ENCODE measurements at places on chromosomes 7 and 10.
A peak's percentile ranks its signal among the peaks of the same experiment; 100 is the strongest.

GRCh38 chr7:31027161-31027965, 24.7 kb upstream of the ADCYAP1R1 start:
- DNase-seq: no peak

DNA sequence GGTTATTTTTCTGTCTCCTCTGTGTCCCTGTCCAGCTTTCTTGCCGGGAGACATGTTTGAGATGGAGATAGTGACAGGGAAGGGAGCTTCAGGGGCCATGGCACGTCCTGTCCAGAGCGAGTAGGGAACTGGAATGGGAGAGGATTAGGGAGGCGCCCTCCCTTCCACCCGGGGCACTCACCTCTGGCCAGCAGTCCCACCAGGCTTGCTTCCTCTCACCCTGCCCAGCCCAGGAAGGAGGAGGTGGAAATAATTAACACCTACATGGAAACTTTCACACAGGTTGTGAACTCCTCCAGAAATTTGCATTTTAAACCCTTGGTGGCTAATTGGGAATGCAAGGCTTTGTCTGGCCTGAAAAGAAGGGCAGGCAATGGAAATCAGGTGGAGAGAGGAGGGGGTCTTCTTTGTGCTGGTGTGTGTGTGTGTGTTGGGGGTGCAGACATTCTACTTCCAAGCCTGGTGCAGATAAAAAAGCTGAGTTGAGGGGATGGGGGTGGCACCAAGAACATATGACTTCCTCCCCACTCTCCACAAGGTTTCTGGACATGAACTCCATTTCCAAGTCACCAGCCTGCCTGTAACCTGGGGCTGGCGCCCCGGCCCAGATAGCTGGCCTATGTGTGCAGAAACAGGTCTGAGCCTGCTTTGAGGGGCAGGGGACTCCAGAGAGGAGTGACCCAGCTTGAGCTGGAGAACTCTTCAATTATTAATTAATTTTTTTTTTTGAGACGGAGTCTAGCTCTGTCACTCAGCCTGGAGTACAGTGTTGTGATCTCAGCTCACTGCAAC, 199.4 kb downstream of the CYP26A1 start:
- DNase-seq: no peak

DNA sequence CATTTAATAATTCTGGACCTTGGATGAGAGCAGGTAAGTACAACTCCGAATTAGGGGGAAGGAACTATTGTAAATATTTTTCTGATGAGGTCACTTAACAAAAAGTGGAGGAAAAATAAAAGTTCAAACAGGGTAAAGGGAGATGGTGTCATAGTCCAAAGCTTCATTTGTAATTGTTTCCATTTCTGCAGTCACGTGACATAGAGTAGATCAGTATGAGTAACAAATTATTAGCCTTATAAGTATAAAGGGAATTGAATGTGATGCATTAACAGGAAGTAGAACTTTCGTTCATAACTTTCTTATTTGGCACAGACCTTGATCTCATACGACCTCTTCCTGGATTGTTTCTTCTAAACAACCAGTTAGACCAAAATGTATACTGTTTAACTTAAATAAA, 347.2 kb upstream of the TPK1 start:
- no peak for DNase-seq

DNA sequence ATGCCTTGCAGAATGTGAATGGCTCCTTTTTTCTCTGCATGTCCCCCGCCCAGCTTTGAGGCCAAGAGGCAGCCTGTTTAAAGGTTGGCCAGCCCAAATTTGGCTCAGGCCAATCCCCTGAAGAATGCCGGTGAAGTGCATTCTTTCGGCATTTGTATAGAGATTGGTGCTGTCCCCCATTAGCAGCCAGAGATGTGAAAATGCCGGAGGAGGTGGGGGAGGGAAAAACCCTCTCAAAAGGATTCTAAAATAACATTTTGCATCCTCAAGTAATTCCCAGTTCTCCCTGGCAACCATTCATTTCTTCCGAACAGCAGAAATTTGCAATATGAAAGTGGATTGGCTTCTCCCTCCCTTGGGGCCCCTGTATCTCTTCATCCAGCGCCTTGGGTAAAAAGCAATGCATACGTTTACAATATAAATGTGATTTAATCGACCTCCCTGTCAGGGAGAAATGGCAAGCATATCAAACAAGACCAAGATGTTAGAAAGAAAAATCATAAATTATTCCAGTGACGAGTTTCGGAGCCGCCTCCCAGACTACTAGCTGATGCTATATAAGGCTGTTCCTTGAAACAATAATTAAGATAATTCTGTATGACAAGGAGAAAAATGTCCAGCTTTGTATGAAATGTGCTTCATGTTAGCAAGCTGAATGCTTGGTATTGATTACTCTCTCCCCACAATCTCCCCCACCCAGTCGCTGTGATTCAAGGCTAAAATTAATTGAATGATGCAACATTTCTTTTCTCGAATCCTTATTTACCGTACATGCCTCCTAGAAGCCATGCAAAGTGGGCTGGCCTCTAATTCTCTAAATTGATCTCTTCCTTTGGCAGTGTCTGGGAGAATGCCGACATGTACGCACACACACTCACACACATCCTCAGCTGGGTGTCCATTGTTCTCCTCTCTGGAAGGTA, 323.7 kb downstream of the RPS24 start:
- no peak for DNase-seq

- DNase-seq: no peak
Measured at GRCh38 chr7:146645383-146645976, 528.9 kb downstream of the CNTNAP2 start.

- DNase-seq: no peak
Measured at GRCh38 chr7:43553999-43554398, 28.9 kb upstream of the STK17A start.

GRCh38 chr10:71837098-71837827, 13.8 kb downstream of the PSAP start:
- DNase-seq: peak; percentile 23

- no peak for DNase-seq
Measured at GRCh38 chr10:76719006-76719405, 918.6 kb downstream of the KCNMA1 start.

DNA sequence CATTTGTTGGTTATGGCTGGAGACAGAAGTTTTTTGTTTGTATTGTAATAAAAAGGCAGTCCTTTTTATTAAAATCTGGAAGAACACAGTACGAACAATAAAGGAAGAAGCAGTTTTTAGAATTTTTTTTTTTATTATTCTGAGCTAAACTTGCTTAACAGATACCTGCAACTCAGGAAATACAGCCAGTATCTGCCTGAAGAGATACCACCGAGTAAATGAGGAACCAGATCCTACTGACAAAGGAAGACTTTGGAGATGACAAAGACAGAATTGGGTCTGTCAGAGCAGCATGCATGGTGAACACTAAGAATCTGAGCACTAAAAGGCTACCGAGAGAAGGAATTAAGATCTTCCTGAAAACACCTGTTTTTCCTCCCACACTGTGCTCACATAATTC, 1335.9 kb upstream of the SORCS1 start:
- DNase-seq: no peak

- no peak for DNase-seq
Measured at GRCh38 chr7:130999926-131000325, 265.9 kb upstream of the KLF14 start.

DNA sequence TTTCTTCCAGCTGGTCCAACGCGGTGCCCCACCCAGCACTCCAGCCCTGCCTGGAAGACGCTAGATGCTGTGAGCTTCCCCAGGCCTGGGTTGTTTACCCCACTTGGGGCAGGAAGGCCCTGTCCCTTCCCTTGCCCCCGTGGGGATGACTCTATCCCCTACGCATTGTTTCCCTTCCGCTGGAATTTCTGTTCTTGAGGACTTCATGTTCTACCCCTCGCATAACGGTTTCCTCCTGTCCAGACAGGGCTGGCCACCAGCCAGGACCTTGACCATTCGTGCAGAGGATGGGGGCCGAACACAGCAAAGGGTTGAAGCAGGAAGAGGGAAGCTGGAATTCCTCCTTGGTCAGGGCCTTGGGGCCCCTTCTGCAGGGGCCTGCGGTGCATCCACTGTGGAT, 14.7 kb upstream of the SERPINE1 start:
- DNase-seq: no peak

GRCh38 chr7:140281960-140282359, 105.2 kb upstream of the KDM7A start:
- DNase-seq: no peak

- no peak for DNase-seq
Measured at GRCh38 chr7:140881507-140882228, 43.1 kb downstream of the BRAF start.

- no peak for DNase-seq
Measured at GRCh38 chr10:112767156-112767555, 182.9 kb upstream of the TCF7L2 start.

DNA sequence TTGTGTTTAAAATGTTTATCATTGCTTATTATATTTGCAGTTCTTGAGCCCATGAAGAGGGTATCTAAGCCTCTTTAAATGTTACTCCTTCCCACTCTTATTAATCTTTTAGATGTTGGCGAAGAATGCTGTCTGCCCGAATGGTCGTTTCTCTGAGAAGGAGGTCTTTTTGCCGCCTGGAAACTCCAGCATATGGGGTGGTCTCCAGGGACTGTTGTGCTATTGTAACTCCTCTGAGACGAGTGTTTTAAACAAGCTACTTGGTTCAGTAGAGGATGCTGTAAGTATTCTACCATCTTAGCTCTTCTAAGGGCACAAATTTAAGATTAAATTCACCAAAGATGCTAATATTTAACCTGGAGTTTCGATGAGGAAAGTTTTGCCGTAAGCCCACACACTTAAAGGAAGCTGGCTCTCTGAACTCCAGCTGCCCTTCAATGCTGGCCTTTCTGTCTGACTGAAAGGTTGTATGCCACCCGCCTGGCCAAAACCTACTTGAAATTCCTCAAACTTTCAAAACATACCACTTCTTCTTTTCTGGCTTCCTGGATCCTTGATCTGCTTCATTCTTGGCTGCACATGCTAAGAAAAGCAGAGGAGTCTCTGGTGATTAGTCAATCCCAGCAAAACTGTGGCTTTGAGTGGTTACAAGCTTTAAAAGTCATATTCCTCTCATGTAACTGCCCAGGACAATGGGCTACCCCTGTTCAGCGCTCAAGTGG, 74.7 kb downstream of the ABCA13 start:
- DNase-seq: no peak

DNA sequence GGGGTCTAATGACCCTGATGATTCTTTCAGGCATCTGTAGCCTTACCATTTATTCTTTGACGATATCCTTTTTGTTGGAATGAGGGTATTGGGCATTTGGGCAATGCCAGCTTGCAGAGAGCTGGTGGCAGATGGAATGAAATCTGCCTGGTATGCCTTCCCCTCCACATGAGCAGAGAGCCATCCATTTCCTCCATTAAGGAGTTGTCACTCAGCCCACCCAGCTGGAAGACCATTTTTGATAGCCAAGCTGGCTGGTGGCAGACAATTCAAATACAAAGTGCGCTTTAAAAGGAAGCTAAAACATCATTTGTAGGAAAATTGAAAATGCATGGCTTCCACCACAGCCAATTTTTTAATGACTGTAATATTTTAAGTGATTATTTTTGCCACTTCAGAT, 240.1 kb upstream of the SLC26A5 start:
- no peak for DNase-seq

DNA sequence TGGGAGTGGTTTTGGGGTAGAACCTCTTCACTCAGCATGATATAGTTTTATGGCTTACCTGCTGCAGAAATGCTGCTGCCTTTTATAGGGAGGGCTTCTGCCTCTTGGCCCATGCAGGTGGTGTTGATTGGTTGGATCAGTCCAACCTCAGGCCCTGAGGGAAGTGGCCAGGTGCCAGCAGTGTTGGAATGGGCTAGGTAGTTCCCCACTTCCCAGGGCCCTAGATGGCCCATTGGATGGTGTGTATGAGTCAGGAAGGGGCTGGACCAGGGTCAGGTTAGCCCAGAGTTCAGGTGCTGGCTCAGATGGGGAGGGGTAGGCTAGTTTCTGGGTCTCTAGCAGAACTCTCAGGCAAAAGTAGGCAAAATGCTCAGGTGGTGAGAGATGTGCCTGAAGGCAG, 455.5 kb downstream of the CCSER2 start:
- no peak for DNase-seq

- DNase-seq: no peak
Measured at GRCh38 chr10:69010151-69010640, 21.6 kb downstream of the KIFBP start.

DNA sequence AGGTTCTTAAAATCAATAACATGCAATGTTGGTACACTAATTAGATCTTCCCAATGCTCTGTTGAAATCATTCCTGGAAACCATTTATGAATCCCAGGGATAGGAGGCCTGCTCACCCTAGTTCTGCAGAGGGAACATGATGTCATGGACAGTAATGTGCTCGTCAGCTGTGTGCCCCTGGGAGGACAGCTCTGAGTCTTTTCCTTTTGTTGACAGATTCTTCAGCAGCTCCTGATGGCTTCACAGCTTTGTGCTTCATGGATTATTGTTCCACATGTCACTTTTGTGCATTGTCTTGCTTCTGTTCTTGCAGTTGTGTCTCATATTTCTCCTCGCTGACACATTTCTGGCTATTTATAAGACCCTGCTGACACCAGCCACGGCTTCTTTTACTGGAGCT, 367.5 kb downstream of the CCSER2 start:
- DNase-seq: no peak

DNA sequence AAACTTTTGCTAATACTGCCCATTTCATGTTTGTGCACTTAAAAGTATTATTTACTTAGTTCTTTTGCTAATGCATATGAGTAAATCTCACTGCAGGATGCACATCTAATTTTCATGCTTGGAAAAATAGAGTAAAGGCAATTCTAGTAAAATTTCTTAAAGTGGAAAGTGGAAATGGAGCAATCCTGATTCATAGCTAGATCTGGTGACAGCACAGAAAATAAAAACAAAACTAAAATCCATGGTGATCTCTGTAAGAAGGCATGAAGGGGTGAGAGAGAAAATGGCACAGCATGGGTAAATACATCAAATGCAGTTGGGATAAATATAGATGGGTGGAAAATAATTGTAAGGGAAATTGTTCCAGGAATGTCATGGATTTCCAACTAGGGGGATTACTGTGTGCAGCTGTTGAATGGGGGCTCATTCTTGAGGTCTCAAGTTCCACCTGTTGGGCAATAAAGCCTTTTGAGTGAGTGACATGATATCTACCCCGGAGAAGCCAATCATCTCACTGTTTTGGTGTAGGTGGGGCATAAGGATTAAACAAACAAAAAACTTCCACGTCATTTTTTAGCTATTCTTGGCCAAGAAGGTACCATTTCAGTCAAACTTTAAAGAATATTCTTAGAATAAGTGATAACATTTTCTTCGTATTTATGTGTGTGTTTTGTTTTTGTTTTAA, 1.7 kb upstream of the MCU start:
- no peak for DNase-seq

- DNase-seq: peak; percentile 43
Measured at GRCh38 chr7:149662591-149663095, 110.7 kb downstream of the ZNF467 start.

- DNase-seq: no peak
Measured at GRCh38 chr7:98228801-98229200, 17.6 kb downstream of the BHLHA15 start.

DNA sequence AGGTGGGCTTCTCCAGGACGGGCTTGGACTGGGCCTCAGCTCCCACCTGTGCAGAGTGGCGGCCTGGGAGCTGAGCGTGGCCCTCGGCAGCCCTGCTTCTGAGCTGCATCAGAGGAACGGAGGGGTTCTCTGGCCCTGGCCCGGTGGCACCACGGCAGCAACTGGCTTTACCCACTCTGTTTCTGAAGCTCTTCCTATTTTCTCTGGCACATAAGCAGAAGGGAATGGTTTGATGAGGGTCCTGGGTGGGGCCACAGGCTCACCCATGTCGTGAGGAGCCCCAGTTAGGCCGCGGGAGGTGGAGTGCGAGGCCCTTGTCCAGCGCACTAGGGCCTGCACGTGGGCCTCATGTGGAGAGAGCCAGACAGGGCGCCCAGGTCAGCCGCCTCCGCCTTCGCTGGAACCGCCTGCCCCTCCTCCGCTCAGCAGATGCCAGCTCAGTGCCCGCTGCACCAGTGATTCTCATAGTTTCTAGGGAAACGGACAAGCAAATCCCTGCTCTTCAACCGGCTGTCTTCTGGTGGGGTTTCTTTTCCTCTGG, 284.0 kb downstream of the CELF2 start:
- DNase-seq: no peak

All from CD8-positive, alpha-beta memory T cell (primary cell).